D341Med (cell line): ENCODE measurements at places on chromosomes 1 and 21.

- DNase-seq: no peak
These were observed 15.9 kb upstream of the PEAR1 start for GRCh38 chr1:156877433-156878170.

DNA sequence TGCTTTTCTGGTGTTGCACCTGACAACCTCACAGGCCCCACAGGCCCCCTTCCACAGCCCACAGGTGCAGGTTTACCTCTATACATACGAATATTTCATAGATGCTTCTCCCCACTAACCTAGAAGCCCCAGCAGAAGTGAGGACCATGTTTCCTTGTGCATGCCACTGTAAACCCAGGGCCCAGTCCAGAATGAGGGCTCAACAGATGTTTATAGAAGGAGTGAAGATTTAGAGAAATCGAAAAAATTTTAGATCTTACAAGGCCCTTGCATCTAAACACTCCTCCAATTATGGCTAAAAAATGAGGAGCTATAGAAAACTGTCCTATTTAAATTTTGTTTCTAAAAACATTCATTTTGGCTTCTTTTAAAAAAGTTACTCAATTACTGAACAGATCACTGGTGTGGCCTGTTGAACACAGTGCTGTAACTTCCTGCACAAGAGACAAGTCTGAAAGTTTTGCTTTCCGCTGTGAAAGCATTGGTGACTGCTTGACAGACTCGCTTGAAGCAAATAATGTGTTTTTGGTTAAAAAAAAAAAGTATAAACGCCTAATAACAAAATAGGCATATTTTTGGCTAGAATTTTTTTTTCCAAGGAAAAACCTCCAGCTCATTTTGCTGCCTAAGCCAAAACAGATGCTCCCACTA is 1.2 kb downstream of the ABCB10 start:
- no peak for DNase-seq

DNA sequence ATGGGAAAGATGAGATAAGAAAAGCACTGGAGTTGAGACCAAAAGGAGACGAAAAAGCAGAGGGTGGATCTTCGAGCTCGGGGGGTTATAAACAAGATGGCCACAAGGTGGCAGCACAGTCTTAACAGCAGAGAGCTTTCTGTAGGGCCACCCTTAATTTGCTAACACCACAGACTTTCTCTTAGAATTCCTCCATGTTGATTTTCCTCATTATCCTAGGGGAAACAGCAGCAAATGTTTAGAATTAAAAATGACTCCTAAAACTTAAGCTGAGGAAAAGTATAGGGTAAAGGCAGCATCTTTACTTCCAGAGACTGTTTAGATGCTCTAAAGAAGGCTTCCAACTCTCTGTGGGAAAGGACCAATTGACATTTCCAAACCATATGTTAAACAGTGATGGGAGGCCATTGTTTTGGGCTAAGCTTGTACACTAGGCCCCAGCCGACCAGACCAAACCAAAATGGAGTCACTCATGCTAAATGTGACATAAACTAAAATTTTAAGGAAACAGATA is 2.5 kb upstream of the APOBEC4 start:
- peak; percentile 81 for DNase-seq

GRCh38 chr1:115946116-115946515 is 30.2 kb upstream of the SLC22A15 start:
- no peak for DNase-seq

GRCh38 chr1:219215477-219215876 is 41.8 kb downstream of the LYPLAL1 start:
- DNase-seq: no peak

DNA sequence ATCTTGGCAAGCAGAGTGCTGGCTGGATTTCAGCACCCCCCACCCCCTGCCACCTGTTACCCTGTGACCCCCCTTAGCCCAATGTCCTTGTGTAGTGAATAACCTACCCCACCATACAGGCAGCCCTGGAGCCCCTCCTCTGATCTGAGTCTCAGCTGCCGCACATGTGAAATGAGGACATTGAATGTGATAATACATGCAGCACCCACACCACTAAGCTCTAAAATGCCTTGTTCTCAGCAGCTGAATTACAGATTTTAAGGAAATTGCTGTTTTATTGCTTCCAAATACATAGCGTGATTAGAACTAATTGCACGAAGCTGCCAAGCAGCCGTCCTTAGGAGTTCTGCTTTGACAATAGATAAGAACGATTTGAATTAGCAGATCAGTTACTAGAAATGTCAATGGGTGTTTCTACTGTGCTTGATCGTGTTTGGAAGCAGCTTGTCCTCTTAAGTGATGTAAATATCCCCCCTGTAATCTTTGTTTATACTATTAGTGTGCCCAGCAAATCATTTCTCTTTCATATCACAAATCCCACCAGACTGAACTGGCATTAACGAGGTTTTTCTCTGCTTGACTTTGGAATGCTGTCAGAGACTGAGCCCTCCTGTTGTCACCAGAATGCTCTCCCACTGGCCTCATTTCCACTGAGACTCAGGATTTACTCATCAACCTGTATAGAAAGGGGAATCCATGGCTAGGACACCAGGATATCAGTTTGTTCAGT is 4.9 kb downstream of the SLAMF8 start:
- DNase-seq: peak; percentile 53

DNA sequence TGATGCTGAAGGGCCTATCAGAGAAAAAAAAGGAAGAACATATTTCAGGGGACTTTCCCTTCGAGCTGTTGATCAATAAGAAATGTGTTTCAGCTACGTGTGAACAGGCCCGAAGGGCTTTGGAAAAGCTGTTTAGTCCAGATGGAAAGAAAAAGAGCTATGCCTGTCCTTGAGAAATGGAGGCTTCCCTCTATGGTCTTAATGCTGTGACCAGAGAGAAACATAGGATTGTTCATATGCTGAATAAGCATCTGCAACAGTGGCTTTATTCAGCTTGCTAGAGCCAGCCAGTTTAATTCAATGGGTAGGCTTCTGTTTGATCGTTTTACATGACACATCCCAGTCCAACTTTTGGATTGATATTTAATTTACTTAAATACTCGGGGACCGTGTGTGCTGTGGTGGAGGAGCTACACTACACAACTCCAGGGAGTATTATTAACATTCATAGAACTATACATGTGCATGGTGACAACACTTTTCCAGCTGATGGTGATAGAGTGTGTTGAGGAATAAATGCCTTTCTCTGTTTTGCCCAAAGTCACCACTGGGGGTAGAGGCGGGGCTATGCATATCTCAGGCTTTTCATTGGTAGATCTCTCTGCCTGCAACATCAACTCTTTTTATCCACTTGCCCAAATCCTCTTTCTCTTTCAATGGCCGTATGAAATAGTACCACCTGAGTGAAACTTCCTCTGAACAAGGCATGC is 106.7 kb upstream of the C8B start:
- DNase-seq: no peak

DNA sequence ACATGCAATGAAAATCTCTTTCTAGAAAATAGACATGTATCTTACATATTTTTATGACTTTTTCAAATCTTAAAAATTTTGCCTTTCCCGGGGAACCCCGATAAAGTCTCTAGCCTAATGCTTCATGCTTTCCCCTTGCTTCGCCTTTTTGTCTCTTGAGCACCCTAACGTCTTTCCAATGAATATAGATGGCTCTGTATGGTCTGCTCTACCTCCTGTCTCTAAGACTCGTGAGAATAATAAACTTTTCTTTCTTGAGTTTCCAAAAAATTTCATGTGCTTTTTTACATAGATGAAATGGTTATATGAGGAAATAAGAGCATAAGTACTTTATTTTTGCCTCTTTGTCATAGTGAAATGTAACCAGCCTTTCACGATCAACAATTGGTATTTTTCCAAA is 202.6 kb downstream of the PDE4B start:
- no peak for DNase-seq

DNA sequence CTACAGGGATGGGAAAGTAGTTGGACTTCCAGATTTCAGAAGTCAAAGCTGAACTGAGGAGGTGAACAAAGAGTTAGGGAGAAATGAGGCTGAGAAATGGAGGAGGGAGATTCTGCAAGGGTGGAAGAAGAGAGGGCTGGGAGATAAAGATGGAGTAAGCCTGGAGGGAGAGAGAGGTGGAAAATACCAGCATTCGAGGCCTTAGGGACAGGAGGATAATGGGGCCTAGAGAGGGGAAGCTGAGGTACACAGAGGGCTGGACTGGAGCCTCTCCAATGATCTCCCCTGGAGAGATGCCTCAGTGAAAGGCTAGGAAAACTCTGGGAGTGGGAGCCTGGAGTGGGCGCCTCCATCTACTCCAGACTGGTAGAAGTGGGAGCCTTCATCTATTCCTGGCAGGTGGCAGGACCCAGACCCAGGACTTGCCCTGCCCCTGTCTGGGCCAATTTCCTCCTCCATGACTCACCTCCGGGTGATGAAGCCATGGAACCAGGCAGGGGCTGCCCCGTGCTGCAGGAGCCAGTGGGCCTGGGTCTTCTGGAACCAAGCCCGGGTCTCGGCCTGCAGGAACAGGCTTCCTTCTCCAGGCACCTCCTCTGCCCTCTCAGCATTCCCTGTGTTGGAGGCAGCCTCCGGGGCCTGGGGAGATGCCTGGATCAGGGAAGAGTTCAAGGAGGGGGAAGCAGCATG is 1.9 kb downstream of the SH2D2A start:
- no peak for DNase-seq

DNA sequence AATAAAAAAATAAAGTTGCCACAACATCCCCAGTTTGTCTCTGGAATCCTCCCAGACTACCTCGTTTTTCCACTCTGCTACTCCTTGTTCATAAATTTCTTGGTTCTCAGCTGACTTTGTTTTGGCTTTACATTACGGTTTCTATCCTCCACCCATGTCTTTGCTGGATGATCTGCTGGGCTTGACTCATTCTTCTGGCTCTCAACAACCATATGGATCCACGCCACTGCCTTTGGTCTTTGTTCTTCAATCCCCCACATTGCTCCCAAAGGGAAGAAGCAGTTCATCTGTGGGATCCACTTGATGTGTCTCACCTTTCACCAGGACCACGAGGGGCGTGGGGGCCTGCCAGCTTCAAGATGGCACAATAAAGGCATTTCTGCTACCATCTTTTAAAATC is 67.1 kb upstream of the NBL1 start:
- no peak for DNase-seq

DNA sequence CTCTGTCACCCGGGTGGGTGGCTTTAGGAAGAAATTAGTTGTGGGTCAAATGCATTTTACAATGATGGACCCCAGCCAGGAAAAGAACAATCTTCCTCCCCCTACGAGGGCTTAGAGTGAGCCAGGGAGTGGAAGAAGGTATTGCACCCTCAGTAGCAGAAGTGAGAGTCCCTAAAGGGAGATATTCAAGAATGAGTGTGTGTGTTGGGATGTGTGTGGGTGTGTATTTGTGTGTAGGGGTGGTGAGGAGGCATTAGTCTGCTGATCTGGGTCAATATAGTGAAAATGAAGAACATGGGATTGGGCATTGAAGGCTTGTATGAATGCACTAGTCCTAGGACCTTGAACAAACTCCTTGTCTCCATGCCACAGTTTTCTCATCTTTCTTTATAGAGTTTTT is 85.2 kb upstream of the RUNX1 start:
- DNase-seq: no peak

DNA sequence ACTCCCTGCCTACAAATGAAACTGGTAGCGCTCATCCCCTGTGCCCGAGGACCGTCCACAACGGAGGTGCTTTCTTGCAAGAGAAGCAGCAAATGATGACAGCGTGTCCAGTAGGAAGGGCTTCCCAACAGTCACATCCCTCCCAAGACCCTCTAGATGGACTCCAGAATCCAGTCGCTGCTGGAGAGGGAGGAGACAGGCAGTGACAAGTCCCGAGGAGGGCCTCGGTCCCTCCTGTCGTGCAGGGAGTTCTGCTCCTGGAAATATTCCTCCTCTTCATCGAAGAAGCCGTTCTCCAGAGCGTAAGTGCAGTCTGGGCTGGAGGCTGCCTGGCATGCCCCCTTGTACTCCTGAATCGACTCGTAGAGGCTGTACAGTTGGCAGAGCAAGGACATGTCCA is 20.3 kb downstream of the FAM89A start:
- no peak for DNase-seq

DNA sequence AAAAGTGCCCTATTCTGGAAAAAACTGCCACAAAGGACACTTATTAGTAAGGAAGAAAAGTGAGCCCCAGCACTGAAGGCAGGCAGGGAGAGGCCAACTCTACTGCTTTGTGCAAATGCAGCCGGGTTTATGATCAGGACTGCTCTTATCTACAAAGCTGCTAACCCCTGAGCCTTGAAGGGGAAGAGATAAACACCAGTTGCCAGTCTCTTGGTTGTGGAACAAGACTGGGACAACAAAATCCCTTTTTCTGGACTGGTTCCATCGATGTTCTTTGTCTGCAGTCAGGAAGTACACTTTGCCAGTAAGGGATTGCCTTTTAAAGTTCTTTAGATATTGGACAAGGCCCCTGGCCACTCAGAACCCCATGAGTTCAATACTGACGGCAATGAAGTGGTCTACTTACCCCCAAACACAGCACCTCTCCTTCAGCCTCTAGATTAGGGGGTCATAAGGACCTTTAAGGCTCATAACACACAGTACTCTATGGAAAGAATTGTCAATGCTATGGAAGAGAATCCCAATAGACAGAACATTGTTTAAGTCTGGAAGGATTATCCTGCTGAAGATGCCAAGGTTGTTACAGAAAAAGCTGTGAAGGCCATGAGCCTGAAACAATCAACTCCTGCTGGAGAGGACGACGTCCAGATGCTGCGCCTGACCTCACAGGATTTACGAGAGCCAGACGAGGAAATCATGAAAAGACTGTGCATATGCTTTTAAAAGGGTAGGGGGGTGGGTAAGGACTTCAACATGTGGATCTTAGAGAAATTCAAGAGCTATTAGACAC is 43.6 kb downstream of the GNB1 start:
- DNase-seq: no peak

DNA sequence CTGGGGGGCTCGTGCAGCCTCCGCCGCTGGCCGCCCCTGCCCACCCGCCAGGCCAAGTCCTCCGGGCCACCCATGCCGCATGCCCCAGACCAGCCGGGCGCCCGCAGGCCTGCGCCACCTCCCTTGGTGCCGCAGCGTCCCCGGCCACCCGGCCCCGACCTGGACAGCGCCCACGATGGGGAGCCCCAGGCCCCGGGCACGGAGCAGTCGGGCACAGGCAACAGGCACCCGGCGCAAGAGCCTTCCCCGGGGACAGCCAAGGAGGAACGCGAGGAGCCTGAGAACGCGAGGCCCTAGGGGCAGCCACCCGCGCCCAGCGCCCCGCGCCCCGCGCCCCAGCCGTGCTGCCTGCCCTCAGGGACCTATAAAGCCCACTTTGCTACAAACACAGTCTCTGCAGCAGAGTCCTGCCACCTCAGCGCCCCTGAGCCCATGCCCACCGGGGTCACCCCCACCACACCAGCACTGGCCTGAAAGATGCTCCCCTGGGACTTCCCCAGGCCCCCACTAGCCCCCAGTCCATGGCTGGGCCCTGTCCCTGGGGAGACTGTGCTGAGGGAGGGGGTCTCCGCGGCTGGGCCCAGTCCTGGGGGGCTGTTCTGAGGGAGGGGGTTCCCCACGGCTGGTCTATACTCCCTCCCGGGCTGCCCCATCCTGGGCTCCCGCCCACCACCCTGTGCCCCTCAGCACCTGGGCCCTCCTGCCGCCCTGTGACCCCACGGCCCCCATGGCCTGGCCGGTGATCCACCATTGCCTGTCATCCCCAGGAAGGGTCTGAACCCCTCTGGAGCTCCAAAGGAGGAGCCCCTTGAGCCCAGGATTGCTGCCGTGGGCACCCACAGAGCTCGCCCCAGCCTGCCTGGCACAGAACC is 8.6 kb downstream of the TNFRSF18 start:
- peak; percentile 30 for DNase-seq

GRCh38 chr1:180594723-180595122 is 36.0 kb downstream of the OVAAL start:
- no peak for DNase-seq

GRCh38 chr1:112172294-112172882 is 182.9 kb upstream of the KCND3 start:
- no peak for DNase-seq
